SK-N-SH (cell line): ENCODE measurements at places on chromosomes 12 and 14. TPM values are rescaled to one million over a fixed set of nuclear protein-coding genes. Genes with fewer than 3 reads are reported as not detected.

The CLMN gene
- 1.4 TPM in 2 replicates for polyA plus RNA-seq

The AMN gene
- polyA plus RNA-seq: 0.03 TPM in 1 of 2 replicates, not detected in the other

The PPFIA2 gene
- 0.47 TPM in 1 of 2 replicates, not detected in the other for polyA plus RNA-seq

The PTMS gene
- polyA plus RNA-seq: 391 and 661 TPM in 2 replicates

The HECTD4 gene
- polyA plus RNA-seq: 9.3 and 14.6 TPM in 2 replicates

The CARMIL3 gene
- polyA plus RNA-seq: 0.32 and 0.43 TPM in 2 replicates

The SSTR1 gene
- polyA plus RNA-seq: 0.08 TPM in 2 replicates
